ENCODE measurements at places on chromosomes 3 and 15. TPM values are rescaled to one million over a fixed set of nuclear protein-coding genes. Genes with fewer than 3 reads are reported as not detected.

- no peak for DNase-seq
Measured at GRCh38 chr15:61474796-61475195, 245.7 kb upstream of the RORA start.

GRCh38 chr3:146131616-146132410 is 29.2 kb downstream of the PLOD2 start:
- DNase-seq = no peak

DNA sequence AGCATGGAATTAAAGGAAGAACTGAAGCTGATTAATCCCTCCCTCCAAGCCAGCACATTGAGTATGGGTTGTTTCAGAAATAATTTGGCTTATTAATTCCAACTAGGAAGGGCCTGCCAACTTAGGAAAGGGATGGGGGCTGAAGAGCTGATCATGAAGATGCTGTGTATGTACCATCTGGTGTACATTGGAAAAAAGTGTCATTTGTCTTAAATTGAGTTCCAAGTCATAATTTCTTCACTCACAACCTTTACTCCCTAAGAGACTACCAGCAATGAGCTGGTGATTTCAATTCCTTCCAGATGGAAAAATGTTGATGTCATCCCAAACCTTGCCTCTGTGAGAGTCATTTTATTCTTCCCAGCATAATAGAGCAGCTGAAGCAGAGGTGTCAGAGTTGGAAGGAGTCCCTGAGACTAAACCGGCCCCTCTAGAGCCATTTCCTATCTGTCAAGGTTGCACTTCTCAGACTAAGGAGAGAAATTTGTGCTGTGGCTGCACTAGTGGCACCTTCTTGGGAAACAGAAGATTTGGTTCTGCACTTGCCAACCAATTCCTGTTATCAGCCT is 79.4 kb downstream of the GTPBP8 start:
- DNase-seq = no peak

CRYBG3 gene
- total RNA-seq = 18.6 TPM

All from right atrium auricular region (tissue), 2 donors.